Heart left ventricle (tissue), 16 donors: ENCODE measurements at places on chromosomes 13 and 19.
A peak's percentile ranks its signal among the peaks of the same experiment; 100 is the strongest.

DNA sequence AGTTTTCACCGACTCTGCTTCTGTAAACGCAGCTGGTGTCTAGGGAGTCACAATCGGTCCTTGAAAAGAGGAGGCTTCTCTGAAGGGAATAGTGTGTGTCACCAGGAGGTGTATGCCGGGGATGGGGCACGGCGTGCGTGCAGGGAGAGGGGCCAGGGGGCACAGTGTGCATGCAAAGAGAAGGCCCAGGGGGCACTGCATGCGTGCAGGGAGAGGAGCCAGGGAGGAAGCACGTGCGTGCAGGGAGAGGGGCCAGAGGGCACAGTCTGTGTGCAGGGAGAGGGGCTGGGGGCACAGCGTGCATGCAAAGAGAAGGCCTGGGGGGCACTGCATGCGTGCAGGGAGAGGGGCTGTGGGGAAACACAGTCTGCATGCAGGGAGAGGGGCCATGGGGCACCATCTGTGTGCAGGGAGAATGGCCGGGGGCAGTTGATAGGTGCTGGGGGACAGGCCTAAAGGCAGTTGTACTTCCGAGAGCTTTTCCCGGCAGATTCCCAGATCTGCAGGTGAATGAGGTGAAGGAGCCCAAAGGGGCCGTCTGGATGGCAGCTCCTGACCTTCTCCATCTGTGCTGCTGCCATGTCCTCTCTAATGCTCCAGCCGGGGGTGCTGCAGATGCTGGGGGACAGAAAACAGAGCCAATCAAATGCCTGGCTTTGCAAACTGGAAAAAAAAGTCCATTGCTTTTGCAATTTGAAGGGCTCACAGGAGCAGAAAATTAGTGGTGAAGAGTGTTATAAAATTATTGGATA, 36.4 kb downstream of the ATP11A start:
- DNase-seq = no peak

DNA sequence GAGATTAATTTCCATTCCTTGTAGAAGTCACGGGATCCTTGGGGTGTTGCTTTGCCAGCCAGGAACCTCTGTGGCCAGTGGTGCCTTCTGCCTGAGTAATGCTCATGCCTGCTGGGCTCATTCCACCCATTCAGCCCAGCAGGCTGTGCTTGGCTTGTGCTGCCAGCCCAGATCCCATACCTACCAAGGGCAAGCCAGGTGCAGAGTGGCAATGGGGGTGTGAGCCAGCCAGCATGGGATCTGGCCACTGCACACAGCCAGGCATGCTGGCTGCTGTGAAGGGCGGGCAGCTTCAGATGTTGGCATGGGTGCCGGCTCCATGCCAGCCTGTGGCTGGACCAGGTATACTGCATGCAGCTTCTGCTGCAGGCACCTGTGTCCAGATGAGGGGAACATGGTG, 42.5 kb downstream of the WDFY2 start:
- peak; percentile 35 for DNase-seq

- no peak for DNase-seq
Measured at GRCh38 chr19:48501494-48502349, 9.9 kb downstream of the LMTK3 start.

DNA sequence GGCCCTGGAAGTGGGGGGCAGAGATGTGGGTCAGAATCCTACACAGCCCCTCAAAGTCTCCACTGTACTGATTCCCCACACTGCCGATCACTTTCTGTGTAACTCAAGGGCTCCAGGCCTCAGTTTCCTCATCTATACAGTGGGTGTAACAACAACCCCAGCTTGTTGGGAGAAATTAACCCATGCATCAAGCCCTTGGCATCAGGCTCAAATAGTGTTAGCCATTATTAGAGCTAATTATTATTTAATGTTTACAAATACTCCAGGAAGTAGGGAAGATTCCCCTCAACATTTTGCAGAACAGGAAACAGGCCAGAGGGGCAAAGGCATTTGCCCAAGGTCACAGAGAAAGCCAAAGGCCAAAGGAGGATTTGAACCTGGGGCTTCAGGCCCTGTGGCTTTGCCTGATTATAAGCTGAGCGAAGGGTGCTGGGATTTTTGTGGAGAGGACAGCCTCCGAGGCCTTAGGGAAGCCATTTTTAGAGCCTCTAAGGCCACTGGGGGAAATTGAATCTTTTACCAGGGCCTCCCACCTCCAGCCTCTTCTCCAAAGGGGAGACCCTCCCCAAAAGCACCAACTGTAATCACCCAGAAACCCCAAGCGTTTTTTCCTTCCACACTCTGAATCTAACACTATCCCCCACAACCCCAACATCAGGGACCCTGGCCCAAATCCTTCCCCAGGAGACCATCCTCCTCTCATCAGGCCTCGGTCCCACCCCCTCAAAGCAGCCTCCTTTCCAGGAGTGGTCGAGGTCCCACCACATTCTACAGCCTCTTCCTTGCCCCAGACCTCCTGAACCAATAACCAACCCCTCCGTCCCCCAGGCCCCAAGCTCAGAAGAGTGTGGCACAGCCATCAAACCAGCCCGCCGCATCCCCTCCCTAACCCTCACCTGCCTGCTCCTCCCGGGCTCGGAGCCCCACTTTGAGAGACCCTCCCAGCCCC, 1.1 kb downstream of the FKBP8 start:
- DNase-seq = no peak

DNA sequence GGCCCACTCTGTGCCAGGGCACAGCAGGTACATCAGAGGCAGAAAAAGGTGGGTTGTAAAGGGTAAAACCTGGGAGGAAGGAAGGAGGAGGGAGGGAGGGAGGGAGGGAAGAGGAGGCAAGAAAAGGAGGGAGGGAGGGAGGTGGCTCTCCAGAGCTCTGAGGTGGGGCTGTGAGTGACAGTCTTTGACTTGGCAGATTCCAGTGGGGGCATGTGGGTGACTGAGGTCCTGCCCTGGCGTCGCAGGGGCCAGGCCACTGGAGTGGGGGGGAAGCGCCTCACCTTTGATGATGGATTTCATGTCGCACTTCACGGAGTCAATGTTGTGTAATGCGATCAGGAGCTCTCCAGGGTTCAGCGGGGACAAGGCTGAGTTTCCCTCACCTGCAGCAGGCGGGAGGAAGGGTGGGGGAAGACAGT, 6.0 kb upstream of the RSPH6A start:
- no peak for DNase-seq

DNA sequence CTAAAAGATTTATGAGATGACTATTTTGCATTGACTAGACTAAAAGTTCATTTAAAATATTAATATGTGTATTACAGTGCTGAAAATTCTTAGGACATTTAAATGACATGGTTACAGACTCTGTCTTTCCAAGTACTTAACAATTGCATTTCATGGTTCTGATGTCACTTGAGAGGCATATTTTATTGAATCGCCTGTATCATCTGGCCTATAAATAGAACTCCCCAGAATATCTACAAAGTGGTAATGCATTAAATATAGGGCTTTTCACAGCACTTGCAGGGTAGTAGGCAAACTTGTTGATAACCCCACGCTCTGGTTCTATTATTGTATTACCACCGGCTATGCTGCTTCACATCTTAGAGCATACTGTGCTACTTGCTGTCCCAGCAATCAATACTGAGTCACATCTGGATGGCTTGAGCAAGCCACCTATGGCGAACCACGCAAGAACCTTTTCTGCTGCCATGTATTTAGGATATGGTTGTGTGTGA, 400.6 kb downstream of the HS6ST3 start:
- DNase-seq = no peak

DNA sequence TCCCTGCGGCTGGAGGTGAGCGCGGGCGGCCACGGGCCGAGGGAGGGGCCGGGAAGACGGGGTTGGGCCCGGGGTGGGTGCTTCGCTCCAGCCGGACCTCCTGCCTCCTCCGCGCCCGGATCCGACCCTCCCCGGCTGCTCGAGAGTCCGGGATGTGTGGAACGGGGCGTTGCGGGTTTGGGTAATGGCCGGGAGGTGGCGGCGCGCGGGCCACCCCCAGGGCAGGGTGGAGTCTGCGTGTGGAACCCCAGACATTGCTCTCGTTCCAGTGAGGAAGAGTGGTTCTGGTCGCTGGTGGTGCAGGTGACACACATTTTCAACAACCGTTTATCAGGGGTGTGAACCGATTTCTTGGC, 38.8 kb downstream of the ARHGEF7 start:
- DNase-seq = no peak
